WTC11 (cell line): ENCODE measurements at places on chromosomes 6 and 20. TPM values are rescaled to one million over a fixed set of nuclear protein-coding genes. Genes with fewer than 3 reads are reported as not detected.

DNA sequence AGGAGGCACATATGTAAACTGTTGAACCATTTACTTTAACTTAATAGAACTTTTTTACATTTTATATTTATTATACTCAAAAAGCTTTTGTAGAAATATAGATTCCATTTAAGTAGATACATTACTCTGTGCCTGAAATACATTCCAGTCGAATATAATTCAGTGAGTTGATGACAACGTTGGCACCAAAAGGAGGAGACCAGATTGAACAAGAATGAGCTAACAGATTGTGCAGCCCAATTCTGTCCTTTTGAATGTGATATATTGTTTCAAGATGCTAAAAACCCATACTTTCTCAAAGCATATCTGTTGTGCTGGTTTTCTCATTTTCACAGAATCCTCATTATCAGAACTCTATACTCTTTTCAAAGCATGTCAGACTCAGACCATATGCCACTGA lies 147.4 kb upstream of the SIM1 start:
- no peak for DNase-seq

DNA sequence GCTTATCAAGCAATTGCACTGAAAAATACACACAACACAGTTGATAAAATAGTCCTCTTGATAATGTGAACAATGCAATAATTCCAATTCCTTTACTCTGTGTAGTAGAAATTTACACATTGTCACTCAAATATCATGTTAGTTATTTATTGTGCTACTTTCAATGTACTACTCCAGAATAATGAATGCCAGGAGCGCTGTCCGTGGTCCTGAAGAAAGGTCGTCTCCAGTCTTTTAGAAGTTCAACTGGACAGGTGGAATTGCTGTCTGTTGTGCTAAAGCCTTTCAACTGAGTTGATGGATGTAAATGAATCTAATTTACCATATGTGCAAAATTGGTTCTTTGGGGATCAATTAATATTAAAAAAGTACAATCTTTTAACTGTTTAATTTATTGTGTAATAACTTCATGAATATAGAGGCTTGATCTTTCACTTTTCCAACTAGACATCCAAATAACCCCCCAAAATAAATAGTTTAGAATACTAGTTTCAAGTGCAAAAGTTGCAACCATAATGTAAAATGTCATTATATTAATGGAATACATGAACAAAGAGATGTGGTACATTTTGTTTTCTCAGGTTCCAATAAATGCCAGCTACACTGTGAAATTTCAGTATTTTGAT lies 3.2 kb downstream of the GRIK2 start:
- peak; percentile 78 for DNase-seq

- peak; percentile 60 for DNase-seq
These were observed 34.2 kb downstream of the PKIG start for GRCh38 chr20:44616604-44616964.

DNA sequence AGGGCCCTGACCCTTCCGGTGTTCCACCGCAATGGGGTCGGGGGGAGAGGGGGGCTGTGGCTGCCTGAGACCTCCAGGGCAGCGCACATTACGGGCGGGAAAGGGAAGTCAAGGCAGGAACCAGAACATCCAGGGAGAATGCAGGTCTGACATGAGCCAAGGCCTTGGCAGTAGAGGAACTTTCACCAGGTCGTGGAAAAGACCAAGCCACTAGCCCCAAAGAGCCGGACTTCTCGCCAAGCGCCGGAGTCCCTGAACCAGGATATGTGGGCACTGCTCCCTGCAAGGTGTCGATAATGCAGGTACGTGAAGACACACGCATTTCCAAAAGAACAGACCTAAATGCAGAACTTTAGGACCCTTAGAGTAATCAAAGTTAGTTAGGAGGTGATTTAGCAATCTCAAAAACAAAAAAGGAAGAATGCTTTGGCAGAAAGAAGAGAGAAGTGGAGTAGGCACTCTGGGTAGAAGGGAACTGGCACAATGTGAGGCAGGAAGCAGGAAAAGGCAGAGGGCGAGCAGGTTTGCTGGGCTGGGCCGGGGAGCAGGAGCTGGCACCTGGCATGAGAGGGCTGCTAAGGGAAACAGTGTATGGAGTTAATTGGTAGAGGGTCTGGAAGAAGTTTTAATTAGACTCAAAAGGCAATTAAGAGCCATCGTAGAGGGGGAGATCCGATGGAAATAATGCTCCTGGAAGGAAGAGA lies 14.3 kb downstream of the POU3F2 start:
- no peak for DNase-seq

DNA sequence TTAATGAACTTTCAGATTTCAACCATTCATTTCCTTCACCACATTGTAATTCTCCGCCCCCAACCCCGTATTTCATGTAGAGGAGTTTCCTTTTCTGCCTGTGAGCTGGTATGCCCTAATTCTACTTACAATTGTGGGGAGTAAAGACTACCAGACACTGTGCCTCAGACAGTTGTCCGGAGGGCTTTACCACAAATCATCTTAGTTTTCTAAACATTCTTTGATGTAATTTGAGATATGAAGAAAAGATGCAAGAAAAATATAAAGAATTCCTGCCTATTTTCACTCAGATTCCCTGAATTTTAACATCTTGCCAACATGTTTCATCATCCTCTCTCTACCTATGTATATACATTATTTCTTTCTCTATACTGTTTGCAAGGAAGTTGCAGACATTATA lies 28.3 kb upstream of the LOC128125822 start:
- DNase-seq, result no peak

DNA sequence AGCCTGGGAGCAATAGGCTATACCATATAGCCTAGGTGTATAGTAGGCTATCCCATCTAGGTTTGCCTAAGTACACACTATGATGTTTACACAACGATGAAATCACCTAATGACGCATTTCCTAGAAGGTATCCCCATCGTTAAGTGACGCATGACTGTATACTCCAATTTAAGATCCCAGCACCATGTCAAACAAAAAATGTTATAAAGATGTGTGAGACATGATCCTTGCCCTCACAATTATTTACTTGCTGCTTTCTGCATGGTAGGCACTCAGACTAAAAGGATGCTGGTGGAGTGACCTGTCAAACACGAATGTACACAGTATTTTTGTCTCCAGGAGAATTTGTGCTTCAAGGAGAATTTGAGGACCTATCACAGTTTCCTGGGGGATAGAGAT lies 32.3 kb downstream of the SNAP25 start:
- DNase-seq, result no peak

The NKAPL gene
- 0.26 to 0.46 TPM (median 0.41 TPM) in 3 replicates for total RNA-seq
